ENCODE measurements at places on chromosomes 5 and 9. TPM values are rescaled to one million over a fixed set of nuclear protein-coding genes. Genes with fewer than 3 reads are reported as not detected.

PCDHGA7 gene
- 4.1 TPM for total RNA-seq

NEUROG1 gene
- not detected for total RNA-seq

SLC34A3 gene
- not detected for total RNA-seq

OR1L1 gene
- not detected for total RNA-seq

WWC1 gene
- total RNA-seq = 1.8 TPM

ACOT12 gene
- total RNA-seq = 0.74 TPM

DAPK1 gene
- total RNA-seq = 23.8 TPM

QRFP gene
- total RNA-seq = not detected

ANKRD18A gene
- total RNA-seq = not detected

PRDM9 gene
- not detected for total RNA-seq

SDHA gene
- total RNA-seq = 130 TPM

MARCHF11 gene
- total RNA-seq = not detected

TAF11L7 gene
- not detected for total RNA-seq

FRMD3 gene
- 0.14 TPM for total RNA-seq

C5orf24 gene
- 28.4 TPM for total RNA-seq

ARHGEF39 gene
- 0.09 TPM for total RNA-seq

PURA gene
- total RNA-seq = 14.7 TPM

GPR150 gene
- total RNA-seq = 0.28 TPM

GPX3 gene
- total RNA-seq = 35.2 TPM

CAMK4 gene
- 2.9 TPM for total RNA-seq

ANKRD20A1 gene
- under 0.01 TPM for total RNA-seq

CLIC3 gene
- 7.8 TPM for total RNA-seq

SPATA31E1 gene
- total RNA-seq = not detected

TEK gene
- total RNA-seq = 19.2 TPM

MYO10 gene
- 105 TPM for total RNA-seq

ZNF658 gene
- total RNA-seq = 4.9 TPM

DAB2IP gene
- 7.5 TPM for total RNA-seq

POLR1E gene
- 23.2 TPM for total RNA-seq

ZNF483 gene
- total RNA-seq = 2.2 TPM

SIGMAR1 gene
- 52.1 TPM for total RNA-seq

TICAM2 gene
- total RNA-seq = 3.3 TPM
